Fibroblast of skin of back (primary cell): ENCODE measurements at places on chromosomes 5 and 9.
A peak's percentile ranks its signal among the peaks of the same experiment; 100 is the strongest.

GRCh38 chr9:113687680-113688371 lies 188.3 kb upstream of the ZNF618 start:
- no peak for DNase-seq

- DNase-seq = no peak
Observed at GRCh38 chr9:82404881-82405280, 416.3 kb downstream of the SPATA31D1 start.

DNA sequence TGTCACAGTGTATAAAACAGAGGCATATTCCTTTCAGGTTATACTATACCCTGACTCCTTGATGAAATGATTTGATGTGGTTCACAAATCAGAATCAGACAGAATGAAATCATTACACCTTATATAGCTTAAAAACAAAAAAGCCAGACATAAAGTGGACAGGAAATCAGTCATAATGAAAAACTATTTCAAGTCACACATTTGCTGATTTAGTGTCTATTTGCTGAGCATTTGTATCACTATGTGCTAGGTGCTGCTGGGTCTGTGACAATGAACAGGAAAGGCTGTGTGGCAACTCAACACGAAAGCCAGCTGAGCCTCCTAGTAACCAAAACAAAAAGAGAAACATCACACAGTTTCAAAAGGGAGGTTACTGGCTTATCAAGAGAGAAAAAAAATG lies 194.0 kb downstream of the EFNA5 start:
- DNase-seq = no peak

- no peak for DNase-seq
Observed at GRCh38 chr5:6703806-6704205, 9.4 kb upstream of the TENT4A start.

- DNase-seq = no peak
Observed at GRCh38 chr9:92324889-92325268, 271 bp downstream of the NOL8 start.

DNA sequence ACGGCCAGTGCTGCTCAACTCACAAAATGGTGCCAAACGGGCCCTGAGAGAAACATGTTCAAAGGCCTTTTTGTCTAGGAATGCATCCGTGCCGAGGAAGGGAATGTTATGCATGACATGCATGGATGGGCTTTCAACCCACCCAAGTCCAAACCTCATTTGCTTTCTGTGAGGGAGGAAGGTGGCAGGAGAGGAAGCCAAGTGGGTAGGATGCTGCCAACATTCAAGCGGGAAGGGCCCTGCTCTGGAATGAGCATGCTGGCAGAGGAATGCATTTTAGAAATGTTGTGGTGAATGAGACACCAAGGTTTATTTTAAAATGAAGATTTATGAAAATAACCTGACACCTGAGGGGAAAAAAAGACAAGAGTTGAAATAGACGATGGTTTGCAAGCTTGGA lies 479.1 kb downstream of the CCDC171 start:
- peak; percentile 73 for DNase-seq

- DNase-seq = no peak
Observed at GRCh38 chr5:9536717-9537116, 9.2 kb downstream of the SEMA5A start.

DNA sequence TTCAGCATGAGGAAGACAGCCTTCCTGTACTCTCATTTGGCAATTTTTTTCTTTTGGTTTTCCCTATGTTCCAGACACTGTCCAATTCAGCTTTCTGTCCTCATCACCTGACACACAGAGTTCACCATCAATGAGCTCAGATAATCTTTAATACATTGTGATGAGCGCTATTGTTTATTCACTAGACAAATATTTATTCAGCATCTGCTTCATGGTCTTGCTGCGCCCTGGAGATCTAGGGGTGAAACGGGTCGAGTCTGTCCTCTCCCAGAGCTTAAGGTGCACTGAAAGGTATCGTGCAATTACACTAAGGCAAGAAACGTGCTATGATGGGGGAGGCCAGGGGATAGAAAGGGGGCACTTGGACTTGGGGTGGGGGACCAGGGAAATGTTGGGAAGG lies 281.6 kb downstream of the ZSWIM6 start:
- no peak for DNase-seq

DNA sequence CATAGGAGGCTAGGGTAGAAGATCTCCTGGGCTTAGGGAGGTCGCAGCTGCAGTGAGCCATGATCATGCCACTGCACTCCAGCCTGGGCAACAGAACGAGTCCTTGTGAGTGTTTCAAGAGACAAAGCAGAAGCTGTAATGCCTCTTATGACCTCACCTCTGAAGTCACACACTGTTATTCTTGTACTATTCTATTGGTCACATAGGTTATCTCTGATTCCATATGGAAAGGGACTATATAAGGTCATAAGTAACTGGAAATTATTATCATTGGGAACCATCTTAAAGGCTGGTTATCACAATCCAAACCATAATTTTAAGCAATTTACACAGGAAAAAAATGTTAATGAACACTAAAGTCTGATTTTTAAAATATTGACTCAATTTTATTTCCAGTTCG lies 17.9 kb upstream of the AFF4 start:
- no peak for DNase-seq

GRCh38 chr9:77475641-77476473 lies 172.3 kb downstream of the GNA14 start:
- DNase-seq = peak; percentile 88

DNA sequence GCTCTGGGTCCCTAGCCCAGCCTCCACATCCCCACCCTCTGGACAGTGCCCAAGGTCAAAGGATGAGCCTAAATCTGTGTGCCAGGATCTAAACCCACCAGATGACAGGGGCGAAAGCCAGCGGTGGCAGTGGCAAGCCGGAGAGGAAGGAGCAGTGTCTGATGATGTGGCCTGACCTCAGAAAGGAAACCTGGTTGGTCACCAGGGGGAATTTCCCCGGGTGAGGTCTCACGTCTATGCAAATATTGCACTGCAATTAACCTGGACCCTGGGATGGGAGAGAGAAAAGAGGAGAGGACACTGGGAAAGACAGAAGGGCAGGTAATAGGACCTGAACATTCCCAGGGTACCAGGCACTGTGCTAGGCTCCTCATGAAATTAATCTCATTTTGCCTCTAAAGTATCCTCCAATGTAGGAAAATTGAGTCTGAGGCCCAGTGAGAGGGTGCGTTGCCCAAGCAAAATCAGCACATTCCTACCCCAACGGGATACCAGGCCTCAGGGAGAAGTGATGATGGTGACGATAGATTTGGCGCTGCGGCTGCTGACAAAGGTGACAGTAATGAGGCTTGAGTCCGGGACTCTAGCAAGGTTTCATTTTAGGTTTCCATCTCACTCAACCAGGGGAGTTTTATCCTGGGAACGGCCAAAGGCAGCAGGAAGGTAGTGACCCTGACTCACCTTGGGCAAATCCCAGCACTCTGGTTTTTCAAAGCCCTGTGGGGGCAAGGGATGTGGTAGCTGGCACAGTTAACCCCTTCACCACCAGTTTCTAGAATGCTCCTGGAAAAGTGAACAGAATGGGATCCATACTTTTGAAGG lies 13.4 kb upstream of the TNIP1 start:
- peak; percentile 46 for DNase-seq

GRCh38 chr9:114973216-114973615 lies 42.8 kb upstream of the TNFSF8 start:
- DNase-seq = no peak

DNA sequence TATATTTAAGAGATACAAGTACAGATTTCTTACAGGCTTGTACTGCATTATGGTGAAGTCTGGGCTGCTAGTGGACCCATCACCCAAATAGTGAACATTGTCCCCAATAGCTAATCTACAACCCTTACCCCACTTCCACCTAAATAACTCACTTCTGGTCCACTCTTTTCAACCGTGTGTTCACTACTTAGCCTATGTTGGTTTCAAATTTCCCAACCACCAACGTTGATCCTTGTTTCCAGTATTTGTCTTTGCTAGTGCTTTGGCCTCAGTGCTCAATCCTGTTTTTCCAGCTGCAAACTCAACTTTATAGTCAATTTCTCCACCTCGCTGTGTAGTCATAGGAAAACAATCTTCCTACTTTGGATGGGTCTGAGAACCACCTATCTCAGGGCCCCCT lies 45.3 kb upstream of the TTC39B start:
- no peak for DNase-seq

DNA sequence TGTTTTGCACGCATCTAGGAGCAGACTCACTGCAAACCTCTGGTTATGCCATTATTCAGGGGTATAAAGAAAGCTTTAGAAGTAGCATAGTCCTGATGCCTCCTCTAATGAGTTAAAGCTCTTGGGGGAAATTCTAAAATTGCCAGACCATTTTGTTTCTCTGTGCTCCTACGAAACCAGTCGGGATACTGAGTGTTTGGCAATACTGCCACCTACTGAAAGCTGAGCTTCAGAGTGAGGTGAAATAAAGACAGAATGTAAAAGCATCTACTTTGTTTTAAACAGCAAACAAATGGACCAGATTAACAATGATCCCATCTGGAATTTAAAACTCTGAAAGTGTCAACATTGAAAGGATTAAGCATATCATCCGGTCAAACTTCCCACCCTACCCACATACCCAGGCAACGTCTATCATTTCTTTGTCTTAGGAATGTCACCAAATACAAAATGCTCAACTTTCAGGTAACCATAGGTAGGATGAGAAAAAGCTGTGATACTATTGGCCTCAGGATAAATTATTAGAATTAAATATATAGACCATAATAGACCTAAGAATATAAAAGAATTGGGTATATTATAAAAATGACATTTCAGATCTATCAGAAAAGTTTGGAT lies 77.8 kb upstream of the SHISAL2B start:
- peak; percentile 61 for DNase-seq

GRCh38 chr9:85703398-85703797 lies 38.4 kb downstream of the AGTPBP1 start:
- DNase-seq = peak; percentile 8

GRCh38 chr5:155540000-155540595 lies 526.5 kb downstream of the KIF4B start:
- no peak for DNase-seq

DNA sequence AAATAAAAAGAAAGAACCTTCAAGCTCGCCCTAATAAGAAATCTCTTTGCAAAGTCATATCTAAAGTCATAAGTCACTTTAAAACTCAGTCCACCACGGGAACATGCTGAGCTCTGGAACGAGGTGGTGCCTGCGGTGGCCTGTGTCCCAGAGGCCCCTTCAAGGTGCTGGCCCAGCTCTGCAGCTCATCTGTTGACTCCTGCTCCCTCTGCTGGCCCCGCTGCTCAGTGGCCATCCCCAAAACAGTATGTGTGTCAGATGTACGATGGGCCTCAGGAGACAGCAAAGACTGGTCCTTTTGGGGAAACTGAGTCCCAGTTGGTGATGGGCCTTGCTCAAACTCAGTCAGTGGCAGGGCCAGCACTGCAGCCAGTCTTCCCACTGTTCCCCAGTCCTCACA lies 22.8 kb upstream of the FOXB2 start:
- DNase-seq = peak; percentile 36

DNA sequence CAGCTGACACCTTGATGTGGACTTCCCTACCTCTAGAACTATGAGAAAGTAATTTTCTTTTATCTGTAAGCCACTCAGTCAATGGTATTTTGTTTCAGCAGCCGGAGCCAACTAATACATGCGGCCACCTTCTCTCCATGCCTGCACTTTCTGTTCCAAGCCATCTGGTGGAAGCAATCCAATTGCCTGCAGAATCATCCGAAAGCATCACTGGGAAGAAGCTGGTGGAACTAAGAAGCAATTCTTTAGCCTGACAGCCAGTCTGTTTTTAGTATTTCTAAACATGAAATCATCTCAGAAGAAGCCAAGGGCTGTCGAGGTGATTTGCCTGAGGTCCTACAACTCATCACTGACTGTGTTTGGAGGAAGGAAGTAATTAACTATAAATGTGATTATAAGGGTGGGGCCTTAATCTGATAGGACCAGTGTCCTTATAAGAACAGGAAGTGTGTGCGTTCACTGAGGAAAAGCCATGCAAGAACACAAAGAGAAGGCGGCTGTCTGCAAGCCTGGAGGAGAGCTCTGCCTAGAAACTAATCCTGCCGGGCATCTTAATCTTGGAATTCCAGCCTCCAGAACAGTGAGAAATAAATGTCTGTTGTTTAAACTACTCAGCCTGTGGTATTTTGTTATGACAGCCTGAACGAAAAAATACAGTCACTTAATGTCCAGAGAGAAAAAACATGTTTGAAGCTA lies 49.1 kb downstream of the NXNL2 start:
- peak; percentile 36 for DNase-seq

DNA sequence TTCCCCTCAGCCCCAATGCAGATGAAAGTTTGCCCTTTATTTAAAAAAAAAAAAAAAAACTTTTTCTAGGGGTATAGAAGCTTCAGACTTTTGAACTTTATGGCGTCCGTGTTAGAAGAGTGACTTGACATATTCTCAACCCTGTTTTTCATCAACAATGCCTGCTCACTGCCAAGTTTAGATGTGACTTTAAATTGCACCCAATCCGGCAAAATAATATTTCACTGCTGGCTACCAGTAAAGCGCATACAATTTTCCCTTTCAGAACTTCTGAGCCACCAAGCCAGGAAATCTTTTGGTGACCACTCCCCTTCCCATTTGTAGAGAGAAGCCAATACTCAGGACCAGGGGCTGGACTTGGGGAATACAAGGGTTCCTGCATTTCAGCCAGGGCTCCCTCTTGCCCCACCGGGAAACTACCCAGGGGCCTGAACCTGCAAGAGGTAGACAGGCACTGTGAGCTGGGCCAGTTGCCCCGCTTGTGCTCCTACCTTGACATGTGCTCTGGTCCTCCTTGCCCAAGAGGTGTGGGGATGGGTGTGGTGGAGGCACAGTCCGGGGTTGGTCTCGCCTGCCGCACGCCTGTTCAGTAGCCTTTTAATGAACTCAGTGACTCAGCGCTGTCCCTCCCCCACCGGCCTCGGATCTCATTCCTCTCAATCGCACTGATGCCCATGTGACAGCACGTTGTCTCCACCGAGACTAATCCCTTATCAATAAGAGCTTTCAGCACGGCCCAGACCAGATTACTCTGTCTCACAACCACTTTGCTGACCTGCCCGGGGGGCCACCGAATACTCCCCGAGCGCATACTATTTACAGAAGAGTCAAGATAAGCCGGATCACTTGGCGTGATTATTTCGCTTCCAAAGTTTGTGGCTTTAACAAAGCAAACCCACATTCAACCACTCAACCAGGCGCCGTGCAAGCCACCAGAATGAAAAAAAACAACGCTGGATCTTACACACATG lies 226.4 kb downstream of the DCP2 start:
- no peak for DNase-seq

- DNase-seq = peak; percentile 74
Observed at GRCh38 chr5:177473443-177474001, at the start of gene DBN1. TSS of gene DBN1 (minus strand) at chr5:177473634. CDS start at chr5:177473521, 113 bp downstream.

DNA sequence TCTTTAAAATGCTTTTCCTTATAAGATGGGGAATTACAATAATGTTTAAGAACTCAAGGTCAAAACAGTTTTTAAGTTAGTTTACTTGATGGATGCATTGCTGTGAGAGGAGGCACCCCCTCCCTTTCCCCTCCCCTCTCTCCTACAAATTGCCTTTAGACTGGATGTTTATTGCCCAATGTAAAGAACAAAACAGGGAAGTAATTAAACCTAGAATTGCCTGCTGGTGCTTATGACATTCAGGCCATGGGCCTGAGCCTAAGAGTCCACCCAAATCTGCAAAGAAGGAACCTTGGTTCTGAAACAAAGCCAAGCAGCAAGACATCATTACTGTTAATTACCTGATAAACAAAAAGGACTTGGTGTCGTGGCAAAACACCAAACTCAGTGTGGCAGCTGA lies 630.3 kb downstream of the ISL1 start:
- DNase-seq = no peak

- peak; percentile 19 for DNase-seq
Observed at GRCh38 chr9:133050142-133050541, 11.6 kb upstream of the CEL start.
